ENCODE measurements at places on chromosomes 2 and 18.

- DNase-seq = no peak
These were observed 228.6 kb upstream of the ID2 start for GRCh38 chr2:8452979-8453903.

DNA sequence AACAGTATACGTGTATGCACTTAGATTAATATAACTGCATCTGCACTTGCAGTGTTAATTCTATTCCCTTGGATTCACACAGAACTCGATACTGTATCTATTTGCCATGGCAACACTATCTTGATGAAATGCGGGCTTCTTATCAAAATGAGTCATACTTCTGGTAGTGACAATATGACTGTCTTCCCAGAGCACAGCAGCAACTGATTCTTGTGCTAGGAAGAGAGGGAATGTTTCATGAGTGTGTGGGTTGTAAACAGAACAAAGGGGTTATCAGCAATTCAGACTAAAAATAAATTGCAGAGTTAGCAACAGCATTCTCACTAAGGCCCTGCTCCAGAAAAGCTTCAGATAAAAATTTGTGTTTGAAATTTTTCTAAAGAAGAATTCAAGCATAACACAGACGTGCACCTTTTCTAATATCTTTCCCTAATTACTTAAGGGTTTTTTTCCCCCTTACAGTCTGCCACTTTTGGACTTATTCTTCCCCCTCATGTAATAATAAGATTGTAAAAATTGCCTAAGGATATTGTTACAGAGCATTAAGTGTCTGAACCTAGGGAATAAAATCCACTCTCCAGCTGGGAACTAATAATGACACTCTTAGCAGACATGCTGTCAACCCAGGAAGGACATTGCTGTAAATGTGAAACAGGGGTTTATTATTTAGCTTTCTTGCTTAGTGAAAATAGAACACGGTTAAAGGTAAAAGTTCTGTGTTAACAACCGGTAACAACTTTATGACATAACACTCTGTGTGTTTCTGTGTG lies 99.9 kb upstream of the SLC38A11 start:
- DNase-seq = no peak

GRCh38 chr2:80947601-80948130 lies 643.1 kb upstream of the LRRTM1 start:
- DNase-seq = no peak

DNA sequence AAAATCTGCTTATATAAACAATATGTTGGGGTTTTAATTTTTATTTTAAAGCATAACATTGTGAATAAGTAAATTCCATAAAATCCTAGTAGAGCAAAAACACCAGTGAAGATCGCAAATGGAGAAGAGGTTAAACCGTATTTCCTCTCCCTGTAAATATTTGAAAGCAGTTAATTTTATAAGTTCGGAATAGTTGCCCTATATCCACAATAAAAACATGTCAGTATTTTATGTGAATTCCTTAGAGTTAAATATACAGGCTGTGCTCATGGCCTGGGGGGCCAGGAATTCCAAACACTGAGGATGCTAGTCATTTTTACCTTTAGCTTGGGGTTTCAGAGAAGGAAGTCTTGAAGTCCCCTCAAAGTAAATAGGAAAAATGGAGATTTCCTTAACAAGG lies 135.0 kb downstream of the FIGN start:
- DNase-seq = no peak

DNA sequence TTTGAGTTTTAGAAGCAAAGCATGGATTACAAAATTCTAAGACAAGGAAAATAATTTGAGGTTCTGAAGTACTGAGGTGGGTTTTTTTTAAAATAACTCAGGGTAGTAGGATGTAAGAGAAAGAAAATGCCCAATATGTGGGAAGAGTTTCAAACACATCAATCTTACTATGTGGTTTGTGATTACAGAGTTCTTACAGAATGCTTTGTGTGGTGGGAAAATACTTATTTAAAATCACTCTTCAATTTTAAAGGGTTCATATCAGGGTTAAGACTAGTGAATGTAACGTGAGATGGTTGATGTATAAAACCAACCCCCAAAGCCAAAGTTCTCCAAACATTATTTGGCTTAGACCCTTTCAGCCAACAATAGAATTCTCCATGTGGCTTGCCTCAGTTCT lies 173.5 kb downstream of the UBE2E3 start:
- no peak for DNase-seq
